ENCODE measurements at places on chromosomes 1 and 21. TPM values are rescaled to one million over a fixed set of nuclear protein-coding genes. Genes with fewer than 3 reads are reported as not detected.

RSBN1 gene
- 34.0 TPM for total RNA-seq

CA6 gene
- not detected for total RNA-seq

TAGLN2 gene
- total RNA-seq, result 181 TPM

EPB41 gene
- total RNA-seq, result 86.2 TPM

DNA sequence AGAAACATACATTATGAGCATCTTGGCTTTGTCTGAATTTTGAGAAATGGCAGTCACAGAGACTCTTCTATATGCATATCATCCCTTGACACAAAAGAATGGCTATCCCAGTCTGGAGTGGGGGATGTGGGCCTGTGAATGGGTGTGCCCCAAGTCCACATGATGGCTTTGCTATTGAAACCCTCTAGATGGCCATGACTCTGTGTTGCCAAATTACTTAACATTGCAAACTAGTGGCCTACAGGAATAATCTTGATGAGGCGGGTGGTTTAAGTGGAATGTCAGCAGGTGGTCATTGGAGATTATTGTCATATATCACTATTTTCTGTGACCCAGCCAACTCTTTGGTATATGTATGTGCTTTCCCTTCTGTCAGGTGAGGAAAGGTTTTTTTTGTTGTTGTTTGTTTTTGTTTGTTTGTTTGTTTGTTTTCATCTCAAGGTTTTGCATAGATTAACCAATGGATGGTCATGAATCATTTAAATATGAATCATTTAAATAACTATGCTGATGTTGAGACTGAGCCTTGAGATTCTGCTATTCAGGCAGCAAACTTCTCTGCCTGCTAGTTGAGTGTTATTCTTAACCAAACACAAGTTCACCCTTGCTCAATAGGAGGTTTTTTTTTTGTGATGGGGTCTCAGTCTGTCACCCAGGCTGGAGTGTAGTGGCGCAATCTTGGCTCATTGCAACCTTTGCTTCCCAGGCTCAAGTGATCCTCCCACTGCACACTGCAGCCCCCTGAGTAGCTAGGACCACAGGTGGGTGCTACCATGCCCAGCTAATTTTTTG, 103.0 kb downstream of the NOS1AP start:
- H3K27ac ChIP-seq, result no peak overlapping the region
- no peaks in the 10 kb centered on the region for H3K4me1 ChIP-seq
- no peak for DNase-seq
- H3K27me3 ChIP-seq, result no peaks in the 10 kb centered on the region
- no peaks in the 10 kb centered on the region for H3K36me3 ChIP-seq
- H3K4me3 ChIP-seq, result no peak overlapping the region

DNA sequence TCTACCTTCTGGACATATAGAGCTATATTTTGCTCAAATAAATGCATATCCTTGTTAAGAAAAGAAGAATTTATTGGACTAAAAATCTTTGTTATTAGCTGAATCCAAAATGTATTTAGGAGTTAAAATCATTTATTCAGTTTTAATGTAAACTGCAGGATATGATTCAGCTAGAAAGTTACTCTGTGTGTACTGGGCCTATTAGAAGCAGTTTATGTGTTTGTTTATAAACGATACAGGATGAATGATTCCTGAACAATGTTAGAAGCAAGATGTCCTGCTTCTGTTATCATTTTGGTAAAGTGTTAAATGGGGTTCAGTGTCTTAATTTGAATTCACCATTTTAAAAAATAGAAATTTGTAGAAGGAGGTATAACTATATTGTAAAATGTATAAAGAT, 549.2 kb upstream of the ZRANB2 start:
- no peaks in the 10 kb centered on the region for H3K27me3 ChIP-seq
- H3K4me3 ChIP-seq, result no peak overlapping the region
- DNase-seq, result no peak
- H3K27ac ChIP-seq, result no peak overlapping the region
- H3K36me3 ChIP-seq, result no peaks in the 10 kb centered on the region

DNA sequence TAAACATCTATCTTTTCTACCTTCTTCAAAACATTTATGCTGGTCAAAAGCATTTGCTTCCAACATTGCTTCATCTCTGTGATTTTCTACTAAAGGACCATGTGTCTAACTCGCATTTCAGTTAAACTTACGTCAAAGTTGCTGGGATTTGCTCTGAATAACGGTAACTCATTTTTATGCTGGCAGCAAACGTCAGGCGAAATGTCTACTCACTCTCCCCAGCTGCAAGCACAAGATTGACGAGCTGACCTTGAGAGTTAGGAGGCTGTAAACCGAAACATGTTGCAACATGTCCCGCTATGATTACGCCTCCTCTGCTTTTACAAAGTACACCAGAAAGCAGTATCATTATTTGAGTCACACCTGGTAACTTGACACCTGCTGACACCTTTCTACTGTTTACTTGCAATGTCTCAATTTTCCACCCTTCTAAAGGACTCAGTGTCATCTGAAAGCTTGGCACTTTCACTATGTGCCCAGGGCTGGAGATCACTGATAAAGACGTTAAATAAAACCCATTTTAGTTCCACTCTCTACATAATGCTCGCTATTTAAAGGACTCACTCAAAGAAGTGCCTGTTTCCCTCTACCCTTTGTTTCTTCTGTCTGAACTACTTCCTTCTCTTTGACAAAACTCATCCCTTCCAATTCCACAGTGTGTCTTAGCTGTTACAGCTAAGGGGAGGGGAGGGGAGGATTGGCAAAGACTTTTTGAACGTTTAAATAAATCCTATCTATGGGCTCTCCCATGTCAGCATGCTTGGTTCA, 111.9 kb downstream of the PTPN14 start:
- no peak overlapping the region for H3K4me3 ChIP-seq
- no peaks in the 10 kb centered on the region for H3K36me3 ChIP-seq
- peak; percentile 28 for DNase-seq

DNA sequence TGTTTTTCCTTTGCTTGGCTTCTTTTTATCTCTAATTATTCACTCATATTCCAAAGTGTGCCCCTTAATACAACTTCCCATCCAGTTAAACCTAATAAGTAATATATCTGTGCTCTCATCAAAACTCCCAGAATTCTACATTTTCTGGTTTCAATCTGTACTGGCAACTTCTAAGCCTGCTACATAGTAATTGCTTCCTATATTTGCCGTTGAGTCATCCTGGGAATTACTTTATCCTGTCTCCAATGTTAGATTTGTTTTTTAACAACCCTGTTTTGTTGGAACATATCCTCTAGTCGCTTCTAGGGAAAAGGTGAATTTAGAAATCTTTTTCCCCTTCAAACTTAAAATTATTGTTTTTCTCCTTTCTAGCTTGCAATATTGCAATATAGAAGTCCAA, 620.5 kb upstream of the PKN2 start:
- H3K4me3 ChIP-seq, result no peak overlapping the region
- no peak overlapping the region for H3K27ac ChIP-seq
- DNase-seq, result no peak
- H3K27me3 ChIP-seq, result no peaks in the 10 kb centered on the region

GRCh38 chr1:53398576-53399365, 60.4 kb upstream of the DMRTB1 start:
- no peaks in the 10 kb centered on the region for H3K36me3 ChIP-seq
- H3K27ac ChIP-seq, result no peak overlapping the region

GRCh38 chr21:44442266-44443125, 12.8 kb upstream of the LRRC3 start:
- H3K27ac ChIP-seq, result no peak overlapping the region
- H3K36me3 ChIP-seq, result no peaks in the 10 kb centered on the region
- H3K4me1 ChIP-seq, result peaks cover 11% of the 10 kb centered on the region
- DNase-seq, result no peak
- no peak overlapping the region for H3K4me3 ChIP-seq

DNA sequence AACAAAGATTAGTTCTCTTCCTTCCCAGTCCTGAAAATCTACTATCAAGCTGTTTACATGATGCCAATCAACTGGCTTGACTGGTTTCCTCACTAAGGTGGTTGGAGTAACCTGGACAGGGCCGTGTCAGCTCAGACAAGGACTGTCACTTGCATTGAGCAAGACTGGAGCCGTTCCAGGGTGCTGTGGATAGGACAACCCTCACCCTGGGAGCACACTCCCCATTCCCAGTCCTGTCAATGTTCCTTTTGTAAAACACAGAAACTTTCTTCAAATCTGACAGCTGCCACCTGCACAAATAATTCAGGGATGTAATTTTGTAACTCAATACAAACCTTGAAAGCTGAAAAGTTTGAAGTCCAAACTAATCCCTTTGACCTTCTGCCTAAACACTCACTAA, 31.4 kb downstream of the PLPP3 start:
- no peaks in the 10 kb centered on the region for H3K36me3 ChIP-seq
- H3K4me1 ChIP-seq, result peaks cover 4% of the 10 kb centered on the region
- H3K27me3 ChIP-seq, result no peaks in the 10 kb centered on the region
- H3K27ac ChIP-seq, result no peak overlapping the region
- peak; percentile 33 for DNase-seq

DNA sequence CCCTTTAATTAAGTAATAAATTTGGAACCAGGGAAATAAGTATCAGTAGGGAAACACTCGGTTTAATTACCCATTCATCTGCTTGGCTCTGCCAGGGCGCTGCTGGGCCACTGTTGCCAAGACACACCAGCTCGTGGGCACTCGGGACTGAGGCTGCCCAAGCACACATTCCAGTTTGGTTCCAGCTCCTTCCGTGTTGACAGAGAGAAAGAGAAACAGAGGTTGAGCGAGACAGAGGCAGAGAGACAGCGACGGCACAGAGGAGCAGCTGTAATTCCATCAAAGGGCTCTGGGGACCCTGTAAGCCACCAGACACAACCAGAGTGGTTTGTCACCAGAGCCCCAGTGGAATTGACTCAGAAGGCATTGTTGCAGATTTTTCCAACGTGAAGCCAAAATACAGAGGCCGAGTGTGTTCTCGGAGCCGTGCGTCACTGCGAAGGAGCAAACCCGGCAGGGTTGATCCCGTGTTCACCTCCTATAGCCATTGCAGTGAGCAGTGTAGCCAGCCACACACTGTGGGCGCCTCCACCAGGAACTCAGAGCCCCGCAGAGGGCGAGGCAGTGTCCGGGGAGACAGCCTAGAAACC, 33.5 kb downstream of the SYF2 start:
- no peaks in the 10 kb centered on the region for H3K27me3 ChIP-seq
- H3K4me1 ChIP-seq, result peaks cover 21% of the 10 kb centered on the region
- peak; percentile 53 for DNase-seq
- peak overlapping the region; percentile 73 for H3K27ac ChIP-seq
